Urothelium cell line (cell line): ENCODE measurements at places on chromosomes 1 and 21.
A peak's percentile ranks its signal among the peaks of the same experiment; 100 is the strongest.

GRCh38 chr1:60963167-60963940, 119.0 kb upstream of the NFIA start:
- DNase-seq, result no peak

GRCh38 chr21:37043818-37044217, 29.1 kb downstream of the PIGP start:
- no peak for DNase-seq

DNA sequence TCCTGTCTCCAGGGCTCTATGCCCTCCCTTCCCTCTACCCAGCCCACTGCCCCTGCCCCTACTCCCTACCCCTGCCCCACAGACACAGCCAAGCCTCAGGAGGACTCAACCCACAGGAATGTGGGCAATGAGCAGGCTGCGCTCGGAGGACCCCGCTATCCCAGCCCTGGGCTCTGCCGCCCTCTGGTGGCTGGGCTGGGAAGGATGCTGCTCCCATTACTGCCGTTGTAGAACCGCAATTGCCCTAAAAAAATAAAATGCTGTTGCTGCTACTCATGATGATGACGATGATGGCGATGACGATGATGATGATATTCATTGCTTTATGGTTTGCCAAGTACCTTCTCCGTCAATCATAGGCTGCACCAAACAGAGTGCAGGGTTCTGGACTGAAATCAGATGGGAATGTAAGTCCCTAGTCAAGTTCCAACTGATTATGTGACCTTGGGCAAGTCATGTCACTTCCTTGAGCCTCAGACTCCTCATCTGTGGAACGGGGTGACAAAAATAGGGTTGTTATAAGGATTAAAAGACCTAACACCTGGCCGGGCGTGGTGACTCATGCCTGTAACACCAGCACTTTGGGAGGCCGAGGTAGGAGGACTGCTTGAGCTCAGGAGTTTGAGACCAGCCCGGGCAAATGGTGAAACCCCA, 24.6 kb downstream of the ARHGEF19 start:
- peak; percentile 84 for DNase-seq

DNA sequence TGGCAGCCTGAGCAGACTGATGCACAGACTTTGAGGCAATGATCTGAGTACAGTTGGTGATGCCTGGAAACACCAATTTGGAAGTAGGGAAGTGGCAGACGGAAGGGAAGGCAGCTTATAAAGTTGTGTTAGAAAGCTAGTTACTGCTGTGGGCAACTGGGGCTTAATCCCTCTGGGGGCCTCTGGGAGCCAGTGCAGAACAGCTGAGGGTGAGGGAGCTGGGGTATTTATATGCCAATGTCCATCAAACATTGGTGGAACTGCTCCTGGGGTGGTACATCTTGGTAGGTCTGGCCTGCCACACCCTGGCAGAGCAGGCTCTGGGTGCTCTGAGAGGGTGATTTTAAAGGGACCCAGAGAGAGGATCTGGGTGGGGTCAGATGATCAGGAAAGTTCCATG, 28.1 kb downstream of the TNFRSF8 start:
- DNase-seq, result no peak

DNA sequence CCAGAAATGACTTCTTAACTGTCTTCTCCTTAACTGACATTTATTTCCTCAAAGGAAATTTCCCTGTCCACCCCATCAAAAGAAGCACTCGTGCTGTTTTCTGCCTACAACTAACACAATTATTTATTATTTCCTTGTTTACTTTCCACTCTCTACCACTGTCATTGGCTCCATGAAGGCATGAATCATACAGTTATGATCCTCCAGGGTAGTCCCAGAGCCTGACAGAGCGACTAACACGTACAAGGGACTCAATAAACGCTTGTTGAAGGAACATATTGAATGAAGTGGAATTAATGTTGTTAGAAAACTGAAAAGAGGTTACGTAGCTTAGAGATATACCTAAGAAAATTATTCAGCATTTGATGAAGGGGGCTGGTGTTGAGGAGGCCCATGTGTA, 20.9 kb downstream of the GREM2 start:
- DNase-seq, result no peak

- DNase-seq, result no peak
Observed at GRCh38 chr1:168792142-168792541, 63.1 kb upstream of the DPT start.

- DNase-seq, result no peak
Observed at GRCh38 chr1:11062965-11063401, 3.2 kb upstream of the SRM start.

GRCh38 chr1:212976586-212976985, 26.2 kb downstream of the VASH2 start:
- no peak for DNase-seq

DNA sequence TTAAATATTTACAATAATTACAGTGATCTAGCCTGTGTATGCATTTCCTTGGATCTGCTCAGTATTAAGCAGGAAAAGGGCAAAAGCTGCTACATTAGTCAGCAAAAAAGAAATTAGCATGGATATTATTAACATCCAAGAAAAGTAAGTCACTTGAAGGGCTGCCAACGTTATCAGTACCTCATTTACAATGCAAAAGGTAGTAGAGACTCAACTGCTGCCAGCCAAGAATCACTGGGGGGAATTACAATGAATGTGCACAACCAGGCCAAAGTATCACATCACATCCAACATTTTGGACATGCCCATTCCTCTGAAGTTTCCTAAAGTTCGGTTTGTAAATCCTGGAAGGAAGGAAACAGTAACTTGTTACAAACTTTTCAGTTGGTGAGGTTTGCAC, 1.9 kb downstream of the CNN3 start:
- no peak for DNase-seq

- no peak for DNase-seq
Observed at GRCh38 chr1:171213559-171214454, 28.7 kb downstream of the FMO2 start.

DNA sequence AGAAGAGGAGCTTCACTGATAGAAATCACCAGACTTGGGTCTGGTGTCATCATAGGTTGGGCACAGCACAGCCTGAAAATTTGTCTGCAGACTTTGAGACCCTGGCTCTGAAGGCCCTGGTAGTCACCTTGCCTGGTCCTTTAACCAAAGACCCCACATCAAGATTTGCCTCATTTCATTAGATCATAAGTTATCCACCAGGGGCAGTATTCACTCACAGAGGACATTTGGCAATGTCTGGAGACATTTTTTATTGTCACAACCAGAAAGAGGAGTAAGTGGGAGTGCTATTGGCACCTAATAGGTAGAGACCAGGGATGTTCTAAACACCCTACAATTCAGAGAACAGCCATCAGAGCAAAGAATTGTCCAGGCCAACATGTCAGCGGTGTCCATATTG, 22.1 kb upstream of the PAX7 start:
- DNase-seq, result no peak

DNA sequence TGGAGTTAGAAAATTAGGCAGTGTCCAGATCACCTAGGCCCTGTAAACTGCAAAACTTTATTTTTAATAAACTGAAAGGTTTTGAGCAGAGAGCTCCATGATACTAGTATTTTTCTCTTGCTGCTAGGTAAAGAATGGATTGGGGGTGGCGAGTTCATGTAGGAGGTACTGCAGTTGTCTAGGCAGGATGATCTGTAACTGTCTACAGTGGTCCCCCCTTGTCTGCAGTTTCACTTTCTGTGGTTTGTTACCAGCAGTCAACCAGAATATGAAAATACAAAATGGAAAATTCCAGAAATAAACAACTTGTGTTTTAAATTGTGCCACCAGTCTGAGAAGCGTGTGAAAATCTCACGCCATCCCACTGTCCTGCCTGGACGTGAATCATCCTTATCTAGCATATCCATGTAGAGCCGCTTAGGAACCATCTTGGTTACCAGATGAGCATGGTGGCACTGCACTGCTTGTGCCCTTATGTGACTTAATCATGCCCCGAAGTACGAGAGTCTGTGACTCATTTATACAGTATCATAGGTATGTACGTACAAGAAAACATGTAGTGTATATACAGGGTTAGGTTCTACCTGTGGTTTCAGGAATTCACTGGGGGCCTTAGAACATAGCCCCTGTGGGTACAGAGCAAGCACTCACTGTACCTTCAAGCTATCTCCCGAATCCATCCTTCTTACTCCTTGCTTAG, 94.2 kb downstream of the AHCTF1 start:
- no peak for DNase-seq

GRCh38 chr1:106222403-106222802, 834.1 kb upstream of the PRMT6 start:
- DNase-seq, result peak; percentile 35

DNA sequence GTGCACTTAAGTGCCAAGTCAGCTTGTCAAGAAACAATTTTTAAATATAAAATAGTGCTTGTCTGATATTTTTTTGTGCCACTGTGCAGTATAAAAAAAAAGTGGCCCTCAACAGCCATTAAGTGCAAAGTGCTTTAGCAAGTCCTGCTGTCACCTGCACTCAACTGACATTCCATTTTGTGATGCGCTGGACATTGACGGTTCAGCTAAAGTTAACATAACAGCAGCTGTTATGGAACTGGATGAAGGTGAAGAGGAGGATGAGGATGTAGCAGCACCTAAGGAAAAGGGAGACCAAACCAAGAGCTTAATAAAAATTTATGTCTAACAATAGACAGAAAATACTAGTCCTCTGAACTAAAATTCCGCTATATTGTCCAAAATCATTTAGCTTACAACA, 7.3 kb upstream of the RBM34 start:
- DNase-seq, result no peak

- no peak for DNase-seq
Observed at GRCh38 chr1:238191170-238191569, 300.4 kb upstream of the ZP4 start.

DNA sequence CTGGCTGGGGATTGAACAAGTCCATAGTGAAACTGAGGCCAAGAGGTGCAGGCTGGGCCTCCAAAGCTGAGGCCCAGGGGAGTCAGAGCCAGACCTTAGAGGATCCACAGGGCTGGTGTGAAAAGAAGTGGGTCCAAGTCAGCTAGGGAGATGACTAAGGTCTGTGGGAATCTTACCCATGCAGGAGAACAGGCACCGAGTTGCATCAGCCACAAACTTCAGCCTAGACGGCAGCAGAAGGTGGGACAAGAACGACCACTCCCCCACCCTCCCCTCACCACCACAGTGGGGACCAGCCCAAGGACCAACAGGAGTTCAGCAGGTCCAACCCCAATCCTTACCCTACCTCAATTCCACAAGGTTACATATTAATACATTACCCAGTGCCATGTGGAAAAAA, 282.3 kb downstream of the TTLL7 start:
- peak; percentile 5 for DNase-seq

DNA sequence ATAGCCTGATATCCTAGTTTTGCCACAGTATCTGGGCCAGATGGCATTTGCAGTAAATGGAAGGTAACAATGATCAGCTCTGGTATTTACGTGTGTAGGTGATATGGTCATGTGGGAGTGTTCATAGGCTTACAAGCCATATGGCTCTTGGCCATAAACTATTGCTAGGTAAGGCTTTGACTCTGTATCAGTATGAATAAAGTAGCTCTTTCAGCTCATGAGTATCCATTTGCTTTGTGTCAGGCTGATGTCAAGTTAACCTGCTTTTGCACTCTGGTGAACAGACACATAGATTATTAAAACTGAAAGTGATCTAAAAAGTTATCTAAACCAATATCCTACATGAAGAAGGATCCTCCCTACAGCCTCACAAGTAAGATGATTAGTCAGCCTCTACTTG, 69.0 kb downstream of the DDR2 start:
- no peak for DNase-seq

DNA sequence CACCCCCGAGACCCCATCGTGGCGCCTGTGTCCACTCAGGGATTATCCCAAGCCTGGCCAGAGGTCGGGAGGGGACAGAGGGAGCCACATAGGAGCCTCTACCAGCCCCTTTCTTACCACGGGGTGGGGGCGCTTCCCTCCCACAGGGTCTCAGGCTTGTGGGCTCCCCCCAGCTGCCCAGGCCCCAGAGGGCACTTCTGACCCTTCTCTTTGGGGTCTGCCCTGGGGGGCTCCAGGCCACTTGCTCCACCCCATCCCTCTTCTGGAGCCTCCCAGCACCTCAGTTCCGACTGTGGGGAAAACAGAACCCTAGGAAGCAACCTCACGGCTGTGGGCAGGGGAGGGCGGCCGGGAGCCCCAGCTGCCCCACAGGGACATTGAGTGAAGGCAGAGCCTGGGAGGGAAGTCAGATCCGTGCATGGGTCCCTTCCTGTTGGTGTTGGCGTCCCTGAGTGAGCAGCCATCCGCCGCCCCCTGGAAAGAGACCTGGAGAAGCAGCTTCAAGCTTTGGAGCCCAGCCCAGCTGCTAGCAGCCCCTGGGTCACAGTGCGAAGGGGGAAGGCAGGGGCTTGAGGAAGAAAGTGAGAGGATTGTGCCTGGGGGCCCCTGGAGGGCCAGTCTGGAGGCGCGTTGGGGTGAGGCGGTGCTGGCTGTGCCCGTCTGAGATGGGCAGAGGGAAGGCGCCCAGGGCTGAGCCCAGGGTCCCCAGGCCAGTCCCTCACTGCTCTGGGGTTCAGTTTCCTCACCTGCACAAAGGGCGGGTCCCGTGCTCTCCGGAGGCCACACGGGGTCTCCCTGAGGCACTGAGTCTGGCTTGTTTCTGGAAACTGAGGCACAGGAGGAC, 22.1 kb downstream of the RRP1 start:
- DNase-seq, result no peak

- DNase-seq, result no peak
Observed at GRCh38 chr1:90043586-90043985, 48.7 kb downstream of the ZNF326 start.

- DNase-seq, result no peak
Observed at GRCh38 chr1:59605761-59606160, 209.0 kb upstream of the HOOK1 start.

GRCh38 chr1:101741910-101742309, 254.8 kb downstream of the OLFM3 start:
- DNase-seq, result no peak

GRCh38 chr1:231182317-231182716, 20.5 kb downstream of the TRIM67 start:
- DNase-seq, result no peak

DNA sequence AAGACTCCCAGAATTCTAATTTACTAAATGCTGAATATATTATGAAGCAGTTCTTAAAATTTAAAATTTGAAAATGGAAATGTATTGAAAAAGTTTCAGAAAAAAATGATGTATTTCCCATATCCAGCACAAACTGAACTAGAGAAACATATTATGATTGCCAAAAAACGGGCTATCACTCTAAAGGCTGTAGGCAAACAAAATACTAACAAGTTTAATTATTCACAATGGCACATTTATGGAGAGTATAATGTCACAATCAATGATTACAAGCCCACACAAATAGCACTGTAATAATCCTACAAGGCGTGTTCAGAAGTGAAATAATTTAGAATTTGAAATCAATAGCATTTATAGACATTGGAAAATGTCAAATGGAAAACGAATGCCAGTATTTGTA, 531.3 kb downstream of the PTBP2 start:
- no peak for DNase-seq

DNA sequence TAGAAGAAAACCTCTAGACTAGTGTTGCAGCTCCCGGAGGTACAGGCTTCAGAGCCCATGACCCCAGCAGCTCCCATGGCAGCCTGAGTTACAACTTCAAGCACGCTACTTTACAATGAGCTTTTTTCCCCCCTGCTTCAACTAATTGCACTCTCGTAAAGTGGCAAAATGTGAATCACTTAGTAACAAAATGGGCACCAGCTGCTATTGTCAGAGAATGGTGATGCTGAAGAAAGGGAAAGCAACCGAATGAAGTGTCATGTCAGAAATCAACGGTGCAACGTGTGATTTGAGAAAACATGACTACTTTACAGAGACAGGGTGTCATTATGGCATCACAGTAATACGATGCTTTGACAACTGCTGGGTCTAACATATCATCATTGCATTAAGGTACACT, 40.5 kb downstream of the ESRRG start:
- DNase-seq, result no peak
